ENCODE measurements at places on chromosomes 12 and 14.
A peak's percentile ranks its signal among the peaks of the same experiment; 100 is the strongest.

DNA sequence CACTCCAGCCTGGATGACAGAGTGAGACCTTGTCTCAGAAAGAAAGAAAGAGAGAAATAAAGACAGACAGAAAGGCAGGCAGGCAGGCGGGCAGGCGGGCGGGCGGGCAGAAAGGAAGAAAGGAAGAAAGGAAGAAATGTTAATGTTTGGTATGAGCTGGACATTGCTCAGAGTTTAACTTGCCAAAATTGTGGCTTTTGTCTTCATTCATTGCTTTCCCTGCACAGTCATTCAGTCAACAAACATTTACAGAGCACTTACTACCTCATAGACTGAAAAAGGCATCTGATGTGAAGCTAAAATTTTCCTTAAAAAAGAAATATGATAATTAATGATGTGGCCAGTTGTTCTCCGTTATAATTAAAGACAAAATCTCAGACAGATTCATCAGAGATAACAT lies 247.1 kb downstream of the SPTSSA start:
- DNase-seq, result no peak

GRCh38 chr14:93906341-93907329 lies 20.5 kb upstream of the FAM181A start:
- peak; percentile 54 for DNase-seq

- no peak for DNase-seq
These were observed 2.5 kb downstream of the RASAL1 start for GRCh38 chr12:113133036-113133435.

- no peak for DNase-seq
These were observed 442.5 kb downstream of the NELL2 start for GRCh38 chr12:44433659-44434058.

Data from SW 1271 (cell line).